ENCODE measurements at places on chromosomes 11 and 22.
A peak's percentile ranks its signal among the peaks of the same experiment; 100 is the strongest.

DNA sequence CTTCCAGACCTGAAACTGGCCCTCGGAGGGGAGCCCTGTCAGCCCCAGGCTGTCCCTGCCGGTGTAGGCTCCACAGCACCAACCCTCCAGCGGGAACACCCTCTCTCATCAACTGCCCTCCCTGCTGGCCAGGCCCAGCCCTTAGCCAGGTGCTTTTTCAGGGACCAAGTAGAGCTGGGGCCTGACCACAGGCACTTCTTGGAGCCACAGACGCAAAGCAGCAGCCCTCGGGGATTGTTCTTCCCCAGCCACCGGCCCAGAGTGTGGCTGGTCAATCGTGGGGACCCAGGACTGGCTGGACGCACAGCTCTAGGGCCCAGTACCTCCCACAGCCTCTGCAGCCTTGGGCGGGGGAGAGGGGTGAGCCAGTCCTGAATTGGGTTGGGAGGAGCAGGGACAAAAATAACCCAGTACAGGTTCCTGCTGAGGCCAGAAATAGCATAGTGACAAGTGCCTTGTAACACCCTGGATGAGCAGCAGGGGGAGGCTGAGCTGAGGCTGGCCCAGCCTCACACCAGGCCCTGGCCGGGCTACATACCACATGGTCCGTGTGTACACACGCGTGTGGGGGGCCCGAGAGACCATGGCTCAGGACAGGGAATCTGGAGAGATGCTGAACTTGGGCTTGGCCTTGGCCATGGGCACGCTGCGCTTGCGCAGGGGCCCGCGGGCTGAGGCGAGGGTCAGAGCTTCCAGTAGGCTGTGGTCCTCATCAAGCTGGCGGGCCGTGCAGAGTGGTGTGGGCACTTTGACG lies 2.0 kb downstream of the KCNJ11 start:
- no peak overlapping the region for H3K27ac ChIP-seq
- H3K36me3 ChIP-seq = no peaks in the 10 kb centered on the region
- no peak overlapping the region for H3K4me3 ChIP-seq

- H3K27me3 ChIP-seq = no peaks in the 10 kb centered on the region
- H3K36me3 ChIP-seq = no peaks in the 10 kb centered on the region
- peaks cover 23% of the 10 kb centered on the region for H3K4me1 ChIP-seq
- H3K4me3 ChIP-seq = no peak overlapping the region
Measured at GRCh38 chr22:37032535-37033460, 13.3 kb downstream of the MPST start.

DNA sequence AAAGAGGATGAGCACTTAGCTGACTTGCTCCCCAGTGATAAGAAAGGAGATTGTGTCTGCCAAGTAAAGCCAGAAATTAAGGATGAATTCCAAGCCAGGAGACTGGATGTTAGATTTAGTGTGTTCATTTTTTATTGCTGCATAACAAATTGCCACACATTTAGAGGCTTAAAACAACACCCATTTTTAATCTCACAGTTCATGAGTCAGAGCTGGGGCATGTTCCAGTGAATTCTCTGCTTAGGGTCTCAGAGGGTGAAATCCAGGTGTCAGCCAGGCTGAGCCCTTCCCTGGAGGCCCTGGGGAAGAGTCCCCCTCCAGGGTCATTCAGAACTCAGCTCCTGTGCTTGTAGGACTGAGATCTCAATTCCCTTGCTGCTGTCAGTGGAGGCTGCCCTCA lies 352.8 kb downstream of the BUD13 start:
- DNase-seq = no peak
- H3K27me3 ChIP-seq = peaks cover 11% of the 10 kb centered on the region
- H3K4me3 ChIP-seq = no peak overlapping the region
- 0 out of 2 replicates have a peak, but pooled peaks cover 2% of the 10 kb centered on the region for H3K4me1 ChIP-seq
- H3K36me3 ChIP-seq = no peaks in the 10 kb centered on the region

DNA sequence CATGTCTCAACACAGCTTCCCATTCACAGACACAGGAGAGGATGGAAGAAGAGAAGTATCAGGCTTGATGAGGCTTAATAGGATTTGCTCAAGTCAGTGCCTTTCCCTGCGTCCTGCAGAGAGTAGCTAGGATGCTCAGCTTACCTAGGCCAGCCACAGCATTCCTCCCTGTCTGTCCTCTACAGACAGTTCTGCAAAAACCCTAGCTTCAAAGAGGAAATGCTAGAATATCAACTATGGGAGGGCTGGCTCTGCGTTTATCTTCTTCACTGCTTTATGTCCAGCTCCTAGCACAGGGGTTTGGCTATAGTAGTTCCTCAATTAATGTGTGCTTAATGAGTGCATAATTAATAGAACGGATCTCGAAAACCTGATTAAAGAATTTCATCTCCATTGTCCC lies 16.4 kb downstream of the KCNJ5 start:
- no peaks in the 10 kb centered on the region for H3K36me3 ChIP-seq
- no peak for DNase-seq
- H3K27me3 ChIP-seq = no peaks in the 10 kb centered on the region
- no peak overlapping the region for H3K27ac ChIP-seq

- H3K36me3 ChIP-seq = no peaks in the 10 kb centered on the region
- H3K4me1 ChIP-seq = no peaks in the 10 kb centered on the region
- H3K27ac ChIP-seq = no peak overlapping the region
- DNase-seq = no peak
- H3K4me3 ChIP-seq = no peak overlapping the region
Measured at GRCh38 chr22:37627545-37627944, 11.9 kb upstream of the SH3BP1 start.

DNA sequence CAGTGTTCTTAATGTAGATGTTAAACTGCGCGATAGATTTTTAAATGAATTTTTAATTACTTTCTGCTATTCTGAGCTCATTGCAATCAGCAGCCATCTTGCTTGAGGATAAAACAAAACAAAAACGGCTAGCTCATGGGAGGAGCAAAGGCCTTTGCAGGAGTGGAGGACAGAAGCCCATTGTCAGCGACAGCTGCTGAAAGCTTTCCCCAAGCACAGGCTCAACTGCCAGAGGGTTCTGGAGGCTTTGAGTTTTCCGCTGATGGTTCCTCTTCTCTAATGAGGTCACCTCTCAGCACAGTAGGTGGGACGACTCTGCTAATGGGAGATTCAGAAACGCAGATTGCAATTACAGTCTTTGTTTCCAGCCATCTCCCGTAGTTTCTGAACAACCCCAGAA lies 167.1 kb upstream of the TTC12 start:
- H3K27ac ChIP-seq = no peak overlapping the region
- H3K4me3 ChIP-seq = no peak overlapping the region
- H3K27me3 ChIP-seq = peaks cover 44% of the 10 kb centered on the region
- no peaks in the 10 kb centered on the region for H3K36me3 ChIP-seq
- no peak for DNase-seq

GRCh38 chr11:34214961-34215805 lies 109.8 kb downstream of the NAT10 start:
- DNase-seq = peak; percentile 81
- peaks cover 28% of the 10 kb centered on the region for H3K4me1 ChIP-seq
- H3K27ac ChIP-seq = peak overlapping the region; percentile 70
- no peaks in the 10 kb centered on the region for H3K27me3 ChIP-seq
- no peaks in the 10 kb centered on the region for H3K36me3 ChIP-seq
- no peak overlapping the region for H3K4me3 ChIP-seq

DNA sequence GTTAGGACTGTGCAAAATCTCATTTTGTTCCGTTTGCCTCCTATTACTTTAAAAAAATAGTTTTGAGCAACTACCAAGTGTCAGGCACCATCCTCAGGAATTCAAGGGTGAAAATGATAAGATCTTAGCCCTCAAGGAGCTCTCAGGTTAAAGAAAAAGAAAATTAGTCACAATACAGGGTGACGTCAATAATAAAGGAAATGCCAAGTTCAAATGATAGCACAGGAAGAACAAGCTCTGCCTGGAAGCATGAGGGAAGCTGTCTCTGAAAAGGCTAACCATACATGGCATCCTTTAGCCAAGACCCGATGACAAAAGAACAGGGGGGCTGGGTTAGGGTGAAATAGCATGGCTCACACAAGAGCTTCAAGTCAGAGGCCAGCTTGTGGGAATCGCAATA lies 11.1 kb upstream of the MPZL2 start:
- peak overlapping the region; percentile 66 for H3K27ac ChIP-seq
- no peak overlapping the region for H3K4me3 ChIP-seq
- H3K27me3 ChIP-seq = no peaks in the 10 kb centered on the region
- DNase-seq = peak; percentile 94
- peaks cover 43% of the 10 kb centered on the region for H3K4me1 ChIP-seq

DNA sequence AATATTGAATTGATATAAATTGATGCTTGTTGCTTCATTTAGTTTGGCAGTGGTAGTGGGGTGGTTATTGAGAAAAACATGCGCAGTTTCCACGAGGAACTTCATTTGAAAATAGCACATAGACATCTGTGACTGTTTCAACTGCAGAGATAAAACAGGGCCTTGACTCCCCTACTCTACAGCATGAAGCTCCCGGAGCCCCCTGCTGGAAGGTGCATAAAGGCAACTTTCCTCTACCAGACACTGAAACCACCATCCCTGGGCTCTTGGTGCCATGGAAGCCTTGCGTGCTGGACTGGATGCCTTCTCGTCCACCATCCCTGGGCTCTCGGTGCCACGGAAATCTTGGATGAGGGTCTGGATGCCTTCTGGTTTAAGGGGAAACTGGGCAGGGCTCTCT lies 195.9 kb downstream of the CSNK2A3 start:
- peak; percentile 54 for DNase-seq
- no peak overlapping the region for H3K4me3 ChIP-seq
- H3K27me3 ChIP-seq = peaks cover 3% of the 10 kb centered on the region
- H3K4me1 ChIP-seq = no peaks in the 10 kb centered on the region

DNA sequence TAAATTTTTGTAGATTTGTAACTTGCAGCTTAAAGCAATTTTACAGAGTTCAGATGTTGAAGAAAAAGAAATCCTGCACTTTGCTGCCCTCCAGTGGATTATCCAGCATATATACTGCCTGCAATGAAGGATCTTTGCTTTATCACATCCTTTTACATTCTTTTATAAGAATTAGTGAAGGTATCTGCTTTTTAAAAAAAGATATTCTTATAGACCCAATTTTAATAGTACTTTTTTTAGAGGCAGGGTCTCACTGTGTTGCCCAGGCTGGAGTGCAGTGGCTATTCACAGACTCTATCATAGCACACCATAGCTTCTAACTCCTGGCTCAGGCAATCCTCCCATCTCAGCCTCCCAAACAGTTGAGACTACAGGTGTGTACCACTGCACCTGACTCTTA lies 60.7 kb downstream of the TTC17 start:
- H3K4me3 ChIP-seq = no peak overlapping the region
- H3K4me1 ChIP-seq = no peaks in the 10 kb centered on the region
- no peaks in the 10 kb centered on the region for H3K27me3 ChIP-seq

GRCh38 chr11:131854391-131854790 lies 484.0 kb downstream of the NTM start:
- no peaks in the 10 kb centered on the region for H3K36me3 ChIP-seq
- H3K27ac ChIP-seq = no peak overlapping the region
- peaks cover 72% of the 10 kb centered on the region for H3K27me3 ChIP-seq
- H3K4me3 ChIP-seq = no peak overlapping the region

DNA sequence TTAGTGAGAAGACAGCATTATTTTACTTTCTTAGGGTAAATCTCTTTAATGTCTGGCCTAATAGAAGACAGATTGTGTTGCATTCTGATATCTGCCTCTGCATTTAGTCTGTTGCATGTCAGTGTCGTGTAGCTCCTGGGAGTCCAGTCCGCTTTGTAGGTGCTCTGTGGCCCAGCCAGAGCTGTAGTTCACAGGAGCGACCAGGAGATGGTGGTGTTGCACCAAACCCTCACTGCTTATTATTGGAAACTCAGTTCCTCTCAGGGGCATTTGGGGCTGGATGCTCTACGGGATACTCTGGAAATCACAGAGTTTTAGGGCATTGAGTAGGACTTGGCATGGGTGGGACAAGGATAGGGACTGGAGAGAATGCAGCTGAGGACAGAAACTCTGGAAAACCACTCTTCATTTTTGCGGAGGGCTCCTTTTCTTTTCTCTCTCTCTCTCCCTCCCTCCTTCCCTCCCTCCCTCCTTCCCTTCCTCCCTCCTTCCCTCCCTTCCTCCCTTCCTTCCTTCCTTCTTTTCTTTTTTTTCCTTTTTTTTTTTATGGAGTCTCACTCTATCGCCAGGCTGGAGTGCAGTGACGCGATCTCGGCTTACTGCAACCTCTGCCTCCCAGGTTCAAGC lies 21.7 kb downstream of the MIAT start:
- DNase-seq = peak; percentile 76
- no peaks in the 10 kb centered on the region for H3K36me3 ChIP-seq
- peaks cover 2% of the 10 kb centered on the region for H3K4me1 ChIP-seq
- H3K4me3 ChIP-seq = no peak overlapping the region
- no peaks in the 10 kb centered on the region for H3K27me3 ChIP-seq

GRCh38 chr11:34480314-34480713 lies 33.3 kb downstream of the ELF5 start:
- no peak overlapping the region for H3K4me3 ChIP-seq
- DNase-seq = peak; percentile 53
- no peaks in the 10 kb centered on the region for H3K36me3 ChIP-seq
- H3K27me3 ChIP-seq = no peaks in the 10 kb centered on the region
- no peak overlapping the region for H3K27ac ChIP-seq

GRCh38 chr11:72591785-72592502 lies 82.3 kb downstream of the PDE2A start:
- H3K4me1 ChIP-seq = no peaks in the 10 kb centered on the region
- H3K27me3 ChIP-seq = peaks cover 33% of the 10 kb centered on the region
- H3K4me3 ChIP-seq = no peak overlapping the region
- no peak for DNase-seq

- H3K27me3 ChIP-seq = peaks cover 24% of the 10 kb centered on the region
- no peak overlapping the region for H3K27ac ChIP-seq
- H3K4me1 ChIP-seq = no peaks in the 10 kb centered on the region
- no peaks in the 10 kb centered on the region for H3K36me3 ChIP-seq
- no peak for DNase-seq
- H3K4me3 ChIP-seq = no peak overlapping the region
Measured at GRCh38 chr22:22377335-22377734, 131.2 kb downstream of the ZNF280B start.
